ENCODE measurements at places on chromosomes 16 and 17. TPM values are rescaled to one million over a fixed set of nuclear protein-coding genes. Genes with fewer than 3 reads are reported as not detected.

DNA sequence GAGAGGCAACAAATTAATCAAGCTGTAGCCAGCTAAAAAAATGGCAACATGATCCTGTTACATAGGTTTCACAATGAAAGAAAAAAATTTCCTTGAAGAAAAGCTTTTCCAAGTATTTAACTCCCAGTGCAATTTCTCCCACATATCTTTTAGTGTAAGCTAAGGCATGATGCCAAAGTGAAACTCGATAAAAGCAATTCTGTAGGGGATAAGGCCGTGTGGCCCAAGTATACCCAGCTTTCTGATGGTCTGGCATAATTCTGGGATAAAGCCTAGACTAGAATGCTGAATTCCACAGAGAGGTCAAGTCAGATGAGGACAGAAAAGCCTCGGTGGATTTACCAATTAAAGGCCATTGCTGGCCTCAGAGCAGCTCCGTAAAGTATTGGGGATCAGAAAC is 36.2 kb downstream of the CTCF start:
- DNase-seq, result no peak

- DNase-seq, result no peak
These were observed 37.4 kb downstream of the AXIN2 start for GRCh38 chr17:65523853-65524664.

The DPEP1 gene
- not detected for polyA plus RNA-seq

DNA sequence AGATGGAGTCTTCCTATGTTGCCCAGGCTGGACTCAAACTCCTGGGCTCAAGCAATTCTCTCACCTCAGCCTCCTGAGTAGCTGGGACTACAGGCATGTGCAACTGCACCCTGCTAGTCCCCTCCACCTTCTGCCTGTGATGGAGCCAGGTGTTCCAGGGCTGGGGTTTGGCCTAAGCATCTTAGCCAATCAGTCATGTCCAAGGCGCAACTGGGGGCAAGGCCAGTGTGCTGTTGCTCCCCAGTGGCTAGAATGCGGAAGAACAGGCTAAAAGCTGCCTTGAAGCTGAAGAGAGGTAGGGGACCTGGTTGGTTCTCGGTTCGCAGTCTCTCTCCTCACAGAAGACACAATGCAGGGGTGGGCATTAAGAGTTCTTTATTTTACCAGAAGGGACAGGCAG is 18.6 kb downstream of the FLOT2 start:
- peak; percentile 61 for DNase-seq

- peak; percentile 42 for DNase-seq
These were observed 26.8 kb downstream of the GP2 start for GRCh38 chr16:20300312-20301097.

DNA sequence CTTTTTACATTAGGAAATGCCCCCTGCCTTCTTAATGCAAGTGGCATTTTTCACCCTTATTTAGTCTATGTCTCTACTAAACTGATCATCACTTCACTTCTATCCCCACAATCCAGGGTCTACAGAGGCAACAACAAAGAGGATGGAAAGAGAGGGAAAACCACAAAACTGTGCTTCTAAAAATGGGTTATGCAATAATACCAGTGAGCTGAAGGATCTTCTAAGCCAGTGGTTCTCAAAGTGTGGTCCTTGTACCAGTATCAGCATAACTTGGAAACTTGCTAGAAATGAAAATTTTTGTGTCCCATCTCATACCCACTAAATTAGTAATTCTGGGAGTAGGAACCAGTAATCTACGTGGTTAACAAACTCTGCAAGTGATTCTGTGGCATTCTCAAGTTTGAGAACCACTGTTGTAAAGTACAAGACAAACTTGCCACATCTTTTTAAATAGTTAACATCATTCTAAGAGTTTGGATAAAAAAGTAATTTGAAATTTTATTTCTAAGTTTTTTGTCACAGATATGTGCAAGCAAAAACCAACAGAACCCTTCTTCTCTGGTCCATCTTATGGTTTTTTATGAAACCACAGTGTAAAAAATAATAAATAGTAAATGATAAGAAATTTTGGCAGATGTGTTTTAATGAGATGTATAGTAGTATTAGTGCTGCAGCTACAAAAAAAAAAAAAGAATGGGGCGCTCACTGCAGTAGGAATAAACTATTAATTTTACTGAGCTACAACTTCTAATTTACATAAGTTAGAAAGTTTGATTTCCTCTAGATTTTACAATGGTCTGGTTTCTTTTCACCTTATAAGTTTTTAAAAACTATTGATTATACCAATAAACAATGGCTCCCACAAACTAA is 16.2 kb downstream of the CDC27 start:
- DNase-seq, result no peak

DNA sequence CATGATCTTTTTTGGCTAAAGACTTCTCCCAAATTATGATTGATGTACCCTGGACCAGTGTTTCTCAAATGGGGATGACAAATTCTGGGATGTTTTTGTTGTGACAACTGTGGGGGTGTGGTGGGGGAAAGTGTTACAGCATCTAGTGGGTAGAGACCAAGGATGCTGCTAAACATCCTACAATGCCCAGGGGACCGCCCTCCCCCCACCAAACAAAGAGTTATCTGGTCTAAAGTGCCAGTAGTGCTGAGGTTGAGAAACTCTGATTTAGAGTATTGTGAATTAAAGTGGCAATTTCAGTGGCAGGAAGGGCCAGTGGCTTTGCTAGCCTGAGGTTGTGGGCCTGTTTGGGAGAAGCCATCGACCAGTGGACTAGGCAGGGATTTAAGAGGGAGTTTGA is 33.3 kb downstream of the SLC47A2 start:
- DNase-seq, result no peak

DNA sequence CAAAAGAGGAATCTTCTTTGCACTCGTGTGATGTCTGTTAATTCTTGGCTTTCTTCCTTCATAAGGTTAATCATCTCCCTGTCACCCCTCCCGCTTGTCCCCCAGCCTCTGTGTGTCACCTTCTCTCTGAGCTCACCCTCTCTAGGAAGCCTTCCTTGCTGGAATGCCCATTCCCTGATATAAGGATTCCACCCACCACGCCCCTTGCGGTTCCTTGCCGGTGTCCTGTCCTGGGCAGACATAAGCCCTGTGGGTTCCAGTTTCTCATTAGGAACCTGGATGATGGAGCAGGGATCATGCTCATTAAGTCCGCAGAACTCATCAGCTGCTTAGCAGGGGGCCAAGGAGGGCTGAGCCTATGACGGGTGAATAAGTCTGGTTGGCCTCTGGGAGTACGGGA is 559.3 kb downstream of the MAF start:
- DNase-seq, result no peak

GRCh38 chr16:89048090-89048725 is 45.4 kb upstream of the ACSF3 start:
- DNase-seq, result no peak

- DNase-seq, result no peak
These were observed 190.2 kb upstream of the CPHXL start for GRCh38 chr16:75916451-75916850.

The TUBG2 gene
- polyA plus RNA-seq, result 24.6 TPM

DNA sequence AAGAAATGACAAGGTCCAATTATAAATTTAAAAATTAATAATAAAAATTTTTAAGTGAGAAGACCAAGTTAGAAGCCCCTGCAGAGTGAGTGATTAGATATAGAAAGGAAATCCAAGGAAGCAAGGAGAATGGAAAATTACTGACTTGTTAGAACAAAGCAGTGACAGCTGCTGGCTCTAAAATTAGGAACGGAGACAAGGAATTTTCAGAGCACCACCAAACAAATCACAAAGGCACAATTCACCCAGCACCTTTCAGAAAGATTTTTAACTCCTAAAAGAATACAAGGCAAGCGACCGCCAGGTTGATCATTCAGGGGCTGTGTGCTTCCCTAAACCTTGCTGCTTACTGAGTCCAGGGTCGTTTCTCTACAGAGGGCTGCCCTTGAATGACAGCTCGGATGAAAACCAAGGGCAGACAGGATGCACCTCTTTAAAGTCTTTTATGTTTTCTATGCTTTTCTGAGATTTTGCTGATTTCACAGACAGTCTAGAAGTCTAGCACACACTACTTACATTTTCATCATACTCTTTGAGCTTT is 45.4 kb upstream of the GINS3 start:
- DNase-seq, result no peak

GRCh38 chr17:75549246-75550138 is 24.0 kb downstream of the LLGL2 start:
- peak; percentile 71 for DNase-seq

The SDR42E1 gene
- 10.6 TPM for polyA plus RNA-seq

GRCh38 chr17:78473951-78474613 is 95.6 kb downstream of the PGS1 start:
- no peak for DNase-seq

The KRT36 gene
- not detected for polyA plus RNA-seq

The AURKB gene
- polyA plus RNA-seq, result 62.1 TPM

The SLC35G6 gene
- polyA plus RNA-seq, result not detected

DNA sequence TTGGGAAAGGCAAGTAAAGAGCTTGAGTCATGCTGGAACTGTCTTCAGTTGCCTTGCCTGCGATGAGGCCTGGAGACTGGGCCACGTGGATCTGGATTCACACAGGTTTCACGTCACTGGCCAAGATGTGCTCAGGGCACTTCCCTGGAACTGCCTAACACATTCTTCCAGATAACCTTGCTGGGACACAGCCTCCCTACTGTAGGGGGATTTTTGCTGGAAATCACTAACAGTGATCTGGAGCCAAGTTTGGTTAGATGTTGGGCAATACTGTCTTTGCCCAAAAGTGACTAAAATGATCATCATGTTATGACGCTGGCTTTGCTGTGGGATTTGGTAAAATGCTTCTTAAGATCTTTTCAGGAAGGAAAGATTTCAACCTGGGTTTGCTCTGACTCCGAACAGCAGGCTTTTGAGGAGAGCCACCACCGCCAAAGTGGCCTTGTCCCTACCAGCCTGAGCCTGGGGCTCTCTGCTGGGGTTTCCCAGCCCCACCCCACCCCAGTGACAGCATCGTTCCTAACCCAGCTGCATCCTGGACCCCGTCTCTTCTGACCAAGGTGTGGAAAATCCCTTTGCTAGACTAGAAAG is 14.7 kb downstream of the C1QTNF1 start:
- peak; percentile 99 for DNase-seq

- DNase-seq, result peak; percentile 85
These were observed 5.0 kb upstream of the DNASE1L2 start for GRCh38 chr16:2231016-2231931.

The FN3K gene
- polyA plus RNA-seq, result 0.14 TPM

The ZNF286A gene
- polyA plus RNA-seq, result 33.8 TPM

- DNase-seq, result no peak
These were observed 231.2 kb downstream of the KATNIP start for GRCh38 chr16:27781195-27781524.

DNA sequence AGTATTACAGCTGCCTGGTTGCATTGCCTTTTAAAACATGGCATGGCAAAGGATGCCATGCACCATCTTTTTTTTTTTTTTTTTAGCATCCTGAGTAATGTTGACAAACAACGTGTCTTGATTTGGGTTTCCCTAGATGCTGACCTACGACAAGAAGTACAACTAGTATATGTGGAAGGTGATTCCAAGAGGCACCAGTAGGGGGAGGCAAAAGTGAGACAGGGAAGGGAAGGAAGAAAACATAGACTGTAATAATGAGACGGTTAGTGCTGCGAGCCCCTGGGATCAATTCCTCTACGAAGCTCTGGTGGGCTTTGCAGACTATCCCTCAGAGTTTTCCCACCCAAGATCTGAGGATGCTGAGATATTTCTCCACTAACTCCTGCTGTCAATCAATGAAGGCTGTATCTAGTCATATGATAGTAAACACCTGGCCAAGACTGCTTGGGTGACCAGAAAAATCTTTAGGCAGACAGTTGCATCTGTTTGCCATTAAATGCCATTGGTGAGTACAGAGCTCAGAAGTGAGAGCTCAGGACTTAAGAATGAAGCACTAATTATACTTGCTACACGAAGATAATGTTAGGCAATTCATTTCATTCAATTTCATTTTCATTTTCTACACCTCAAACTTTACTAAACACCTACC is 458.6 kb upstream of the GOT2 start:
- no peak for DNase-seq

The EPOP gene
- 2.4 TPM for polyA plus RNA-seq

GRCh38 chr16:25257956-25258860 is 563 bp upstream of the ZKSCAN2 start:
- peak; percentile 81 for DNase-seq

DNA sequence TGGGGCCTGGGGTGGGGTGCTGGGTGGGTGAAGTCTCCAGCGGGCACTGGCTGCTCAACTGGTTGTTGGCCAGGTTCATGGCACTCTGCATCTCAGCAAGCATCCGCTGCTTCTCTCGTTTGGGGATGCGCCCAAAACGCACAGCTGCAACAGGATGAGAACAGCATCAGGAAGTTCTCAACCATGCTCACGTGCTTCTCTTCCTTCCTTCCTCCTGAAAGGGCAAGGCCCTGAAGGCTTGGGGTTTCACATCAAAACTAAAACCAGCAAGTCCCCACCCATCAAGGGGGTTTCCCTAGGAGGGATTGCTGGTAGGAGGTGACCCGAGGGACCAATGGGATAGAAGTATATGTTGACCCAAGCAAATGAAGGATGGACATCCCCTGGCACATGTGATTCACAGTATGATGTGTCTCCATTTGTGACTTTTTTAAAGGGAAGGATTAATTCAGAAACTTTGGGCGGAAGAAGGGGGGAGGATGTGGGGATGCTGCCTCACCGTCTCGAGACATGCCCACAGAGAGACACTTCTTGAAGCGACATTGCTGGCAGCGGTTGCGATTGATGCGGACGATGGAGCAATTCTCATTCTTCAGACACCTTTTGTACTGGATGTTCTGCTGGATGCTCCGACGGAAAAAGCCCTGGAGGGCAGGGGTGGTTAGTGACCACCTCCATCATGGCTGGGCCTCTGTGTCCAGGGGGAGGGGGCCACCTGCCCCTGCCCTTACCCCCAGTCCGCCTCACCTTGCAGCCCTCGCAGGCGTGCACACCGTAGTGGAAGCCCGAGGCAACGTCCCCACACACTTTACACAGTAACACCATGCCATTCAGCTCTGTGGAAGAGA is 4.2 kb downstream of the NR1D1 start:
- no peak for DNase-seq

DNA sequence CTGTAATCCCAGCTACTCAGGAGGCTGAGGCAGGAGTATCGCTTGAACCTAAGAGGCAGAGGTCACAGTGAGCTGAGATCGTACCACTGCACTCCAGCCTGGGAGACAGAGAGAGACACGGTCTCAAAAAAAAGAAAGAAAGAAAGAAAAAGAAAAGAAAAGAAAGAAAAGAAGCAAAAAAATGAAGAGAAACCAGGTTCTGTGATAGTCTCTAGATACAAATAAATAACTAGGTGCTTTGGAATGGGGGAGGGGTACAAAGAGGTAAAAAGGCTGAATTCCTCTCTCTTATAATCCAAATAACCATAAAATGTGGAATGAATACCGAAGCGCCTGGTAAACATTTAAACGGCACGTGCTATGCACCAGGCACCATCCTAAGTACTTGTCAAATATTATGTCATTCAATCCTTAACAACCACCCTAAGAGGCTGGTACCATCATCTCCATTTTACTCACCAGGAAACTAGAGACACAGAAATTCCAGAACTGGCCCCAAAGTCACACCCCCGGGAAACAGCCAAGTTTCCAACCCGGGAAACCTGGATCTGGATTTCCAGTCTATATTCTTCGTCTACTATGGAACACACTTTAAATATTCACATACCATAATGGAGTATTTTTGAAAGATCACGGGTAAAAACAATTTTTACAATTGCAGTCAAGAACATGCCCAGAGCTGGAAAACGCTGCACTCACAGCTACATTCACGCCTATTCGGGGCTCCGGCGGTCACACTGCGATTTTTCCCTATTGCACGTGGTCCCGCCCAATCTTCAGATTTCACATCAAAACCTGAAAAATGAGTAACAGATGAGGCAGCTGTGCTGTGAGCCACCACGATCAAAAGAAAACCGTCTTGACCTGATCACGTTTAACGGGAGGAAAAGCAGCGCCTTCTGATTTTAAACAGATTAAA is 10.5 kb downstream of the NXN start:
- DNase-seq, result no peak

Measured in mammary epithelial cell (primary cell).